MM.1S (cell line): ENCODE measurements at places on chromosomes 4 and X.

GRCh38 chr4:15881820-15882219 is 56.7 kb downstream of the FGFBP1 start:
- no peak for DNase-seq

GRCh38 chr4:148166132-148166591 is 276.1 kb downstream of the NR3C2 start:
- no peak for DNase-seq

DNA sequence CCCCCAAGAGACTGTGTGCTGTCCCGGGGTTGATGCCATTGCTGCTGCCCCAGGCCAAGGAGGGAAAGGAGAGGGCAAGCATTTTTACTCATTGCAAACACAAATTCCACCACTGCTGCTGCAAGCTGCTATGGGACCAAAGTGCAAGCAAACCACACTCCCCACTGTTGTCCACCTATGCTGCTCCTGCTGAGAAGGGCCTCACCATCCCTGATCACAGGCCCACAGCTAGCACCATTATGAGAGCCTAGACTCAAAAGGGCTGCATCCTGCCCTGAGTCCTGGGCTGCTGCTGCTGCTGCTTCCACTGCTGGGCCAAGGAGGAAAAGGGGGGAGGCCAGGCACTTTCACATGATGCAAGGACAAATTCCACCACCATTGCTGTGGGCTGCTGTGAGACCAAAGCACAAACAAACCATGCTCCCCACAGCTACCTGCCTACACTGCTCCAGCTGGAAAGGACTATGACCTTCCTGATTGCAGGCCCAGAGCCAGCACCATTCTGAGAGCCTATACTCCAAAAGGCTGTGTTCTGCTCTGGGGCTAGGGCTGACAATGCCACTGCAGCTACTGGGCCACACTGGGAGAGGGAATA is 218.2 kb upstream of the ZCCHC13 start:
- DNase-seq: no peak

DNA sequence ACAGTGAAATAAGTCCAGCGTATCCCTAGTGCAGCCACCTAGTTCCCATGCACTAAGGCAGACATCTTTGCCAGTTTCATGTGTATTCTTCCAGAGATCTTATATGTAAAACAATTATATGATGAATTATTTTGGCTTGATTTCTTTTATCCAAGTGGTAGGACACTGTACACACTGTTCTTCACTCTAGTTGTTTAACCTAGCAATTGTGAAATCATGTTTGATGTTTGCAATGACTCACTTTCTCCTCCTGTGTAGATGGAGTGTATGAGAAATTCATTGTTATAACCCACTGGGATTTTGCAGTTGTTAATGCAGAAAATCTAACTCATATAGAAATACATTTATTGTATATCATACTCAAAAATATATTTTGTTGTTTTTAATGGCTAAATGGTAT is 17.5 kb upstream of the TBC1D1 start:
- DNase-seq: no peak

DNA sequence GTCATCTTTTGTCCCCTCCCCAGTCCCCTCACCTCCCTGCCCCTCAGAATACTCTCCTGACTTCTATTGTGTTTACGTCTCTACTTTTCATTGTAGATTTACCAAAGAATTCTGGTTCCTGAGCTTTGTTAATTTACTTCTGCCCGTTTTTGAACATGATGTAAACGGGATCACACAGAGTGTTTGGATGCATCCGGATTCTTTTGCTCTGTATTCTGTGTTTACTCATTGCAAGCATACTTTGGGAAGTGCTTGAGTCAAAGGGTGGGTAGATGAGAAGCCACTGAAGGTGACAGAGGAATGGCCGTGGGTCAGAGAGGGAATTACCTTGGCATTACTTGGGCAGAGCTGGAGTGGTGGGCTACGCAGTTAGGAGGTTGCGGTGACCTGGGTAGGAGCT is 18.0 kb downstream of the CLCN4 start:
- DNase-seq: no peak

- no peak for DNase-seq
Measured at GRCh38 chrX:131901546-131901945, 121.6 kb upstream of the STK26 start.

DNA sequence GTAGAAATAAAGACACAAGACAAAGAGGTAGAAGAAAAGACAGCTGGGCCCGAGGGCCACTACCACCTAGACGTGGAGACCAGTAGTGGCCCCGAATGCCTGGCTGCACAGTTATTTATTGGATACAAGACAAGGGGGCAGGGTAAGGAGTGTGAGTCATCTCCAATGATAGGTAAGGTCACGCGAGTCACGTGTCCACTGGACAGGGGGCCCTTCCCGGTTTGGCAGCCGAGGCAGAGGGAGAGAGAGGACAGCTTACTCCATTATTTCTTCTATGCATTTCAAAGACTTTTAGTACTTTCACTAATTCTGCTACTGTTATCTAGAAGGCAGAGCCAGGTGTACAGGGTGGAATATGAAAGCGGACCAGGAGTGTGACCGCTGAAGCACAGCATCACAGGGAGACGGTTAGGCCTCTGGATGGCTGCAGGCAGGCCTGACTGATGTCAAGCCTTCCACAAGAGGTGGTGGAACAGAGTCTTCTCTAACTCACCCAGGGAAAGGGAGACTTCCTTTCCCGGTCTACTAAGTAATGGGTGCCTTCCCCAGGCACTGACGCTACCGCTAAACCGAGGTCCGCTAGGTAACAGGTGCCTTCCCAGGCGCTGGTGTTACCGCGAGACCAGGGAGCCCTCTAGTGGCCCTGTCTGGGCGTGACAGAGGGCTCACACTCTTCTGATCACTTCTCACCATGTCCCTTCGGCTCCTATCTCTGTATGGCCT is 44.9 kb downstream of the ZBTB49 start:
- DNase-seq: peak; percentile 81

- DNase-seq: no peak
Measured at GRCh38 chr4:40661803-40662202, 32.1 kb upstream of the RBM47 start.

DNA sequence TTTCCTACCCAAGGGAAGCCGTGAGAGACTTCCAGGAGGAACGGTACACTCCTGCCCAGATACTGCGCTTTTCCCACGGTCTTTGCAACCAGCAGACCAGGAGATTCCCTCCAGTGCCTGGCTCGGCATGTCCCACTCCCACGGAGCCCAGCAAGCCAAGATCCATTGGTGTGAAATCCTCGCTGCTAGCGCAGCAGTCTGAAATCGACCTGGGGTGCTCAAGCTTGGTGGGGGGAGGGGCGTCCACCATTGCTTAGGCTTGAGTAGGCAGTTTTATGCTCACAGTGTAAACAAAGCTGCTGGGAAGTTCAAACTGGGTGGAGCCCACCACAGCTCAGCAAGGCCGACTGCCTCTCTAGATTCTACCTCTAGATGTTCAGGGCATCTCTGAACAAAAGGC is 284.8 kb upstream of the FGF13 start:
- no peak for DNase-seq

DNA sequence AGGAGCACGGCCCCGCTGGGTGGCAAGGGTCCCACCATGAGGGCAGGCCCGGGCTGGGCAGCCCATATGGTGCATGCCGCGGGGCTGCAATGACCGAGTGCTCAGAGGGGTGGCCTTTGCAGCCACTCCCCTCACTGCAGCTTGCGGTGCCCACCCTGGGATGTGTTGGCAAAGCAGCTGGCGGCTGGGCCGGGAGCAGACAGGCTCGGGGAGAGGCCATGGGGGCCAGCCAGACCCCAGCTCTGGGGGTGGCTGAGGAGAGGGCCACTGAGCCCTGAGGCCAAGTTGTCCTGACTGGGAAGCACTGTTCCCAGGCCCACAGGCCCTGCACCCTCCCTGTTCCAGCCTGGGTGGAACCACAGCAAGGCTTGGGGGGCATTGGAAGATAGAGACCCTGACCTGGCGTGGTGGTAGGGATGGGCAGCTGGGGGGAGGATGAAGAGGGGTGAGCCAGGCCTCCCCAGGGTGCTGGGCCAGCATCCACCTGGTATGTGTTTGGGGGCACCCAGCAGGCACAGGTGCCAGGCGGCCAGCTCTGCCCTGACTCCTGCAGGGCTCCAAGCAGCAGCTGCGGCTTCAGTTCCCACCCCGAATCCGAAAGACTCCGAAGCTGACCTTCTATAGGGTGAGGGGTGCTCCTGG is 18.4 kb upstream of the RNF4 start:
- no peak for DNase-seq

DNA sequence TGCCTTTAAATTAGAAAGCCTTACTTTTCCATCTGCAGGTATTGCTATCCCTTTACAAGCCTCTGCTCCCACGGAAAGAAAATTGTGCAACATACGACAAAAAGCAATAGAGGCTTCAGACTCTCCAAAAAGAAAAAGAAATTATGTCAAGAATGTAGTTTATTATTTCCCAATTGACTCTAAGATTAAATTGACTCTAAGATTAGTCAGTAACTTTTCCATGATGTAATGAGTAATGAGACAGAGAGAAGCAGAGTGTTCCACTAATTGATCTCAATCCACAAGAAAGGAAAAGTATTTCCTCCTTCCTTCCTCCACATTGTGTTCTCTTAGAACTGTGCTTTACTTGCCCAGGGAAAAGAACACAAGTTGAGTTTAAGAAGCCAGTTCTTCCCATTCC is 345.7 kb upstream of the HS3ST1 start:
- DNase-seq: no peak

DNA sequence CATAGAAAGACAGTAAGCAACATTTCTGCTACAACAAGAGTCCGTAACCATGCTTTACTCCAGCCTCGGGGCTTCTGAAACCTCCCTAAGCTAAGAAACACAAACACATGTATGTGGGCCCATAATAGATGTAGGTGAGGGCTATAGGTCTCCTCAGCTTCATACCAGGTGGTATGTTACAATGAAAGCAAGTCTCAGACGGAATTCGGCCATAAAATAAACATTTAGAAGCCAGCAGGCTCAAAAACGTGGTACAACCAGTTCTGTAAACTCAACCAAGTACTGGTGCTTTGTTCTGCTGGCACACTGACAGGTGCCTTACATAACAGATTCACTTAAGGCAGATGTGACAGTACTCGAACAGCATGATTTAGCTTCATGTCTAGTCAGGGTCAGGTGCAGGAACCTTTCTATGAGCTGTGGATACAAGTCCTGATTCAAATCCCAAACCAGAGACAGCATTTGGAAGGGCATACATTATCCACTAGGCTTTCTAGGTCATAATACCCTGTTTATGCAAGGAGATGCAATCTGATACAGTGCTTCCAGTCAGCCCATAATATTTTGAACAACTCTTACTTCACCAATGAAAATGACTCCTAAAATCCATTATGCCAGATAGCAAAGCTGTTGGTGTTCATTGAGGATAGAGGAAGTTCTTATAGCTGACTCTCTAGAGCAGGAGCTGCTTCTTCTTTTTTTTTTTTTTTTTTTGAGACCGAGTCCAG is 113.8 kb upstream of the ENPP6 start:
- DNase-seq: peak; percentile 61

GRCh38 chr4:182187674-182188073 is 55.5 kb upstream of the TENM3 start:
- no peak for DNase-seq

- peak; percentile 81 for DNase-seq
Measured at GRCh38 chr4:184355111-184355604, 119.2 kb downstream of the IRF2 start.

DNA sequence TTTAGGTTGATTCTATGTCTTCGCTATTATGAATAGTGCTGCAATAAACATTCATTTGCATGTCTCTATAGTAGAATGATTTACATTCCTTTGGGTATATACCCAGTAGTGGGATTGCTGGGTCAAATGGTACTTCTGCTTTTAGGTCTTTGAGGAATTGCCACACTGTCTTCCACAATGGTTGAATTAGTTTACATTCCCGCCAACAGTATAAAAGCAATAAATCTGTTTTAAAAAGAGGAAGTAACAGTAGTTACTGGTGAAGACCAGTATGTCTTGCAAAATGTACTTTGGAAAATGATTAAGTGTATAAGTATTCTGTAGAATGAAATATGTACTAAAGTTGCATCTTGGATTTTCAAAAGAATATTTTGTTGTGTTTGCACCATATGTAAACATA is 77.3 kb downstream of the SHROOM4 start:
- DNase-seq: no peak
